Occipital lobe (tissue), 3 donors: ENCODE measurements at places on chromosomes 7 and 10.

DNA sequence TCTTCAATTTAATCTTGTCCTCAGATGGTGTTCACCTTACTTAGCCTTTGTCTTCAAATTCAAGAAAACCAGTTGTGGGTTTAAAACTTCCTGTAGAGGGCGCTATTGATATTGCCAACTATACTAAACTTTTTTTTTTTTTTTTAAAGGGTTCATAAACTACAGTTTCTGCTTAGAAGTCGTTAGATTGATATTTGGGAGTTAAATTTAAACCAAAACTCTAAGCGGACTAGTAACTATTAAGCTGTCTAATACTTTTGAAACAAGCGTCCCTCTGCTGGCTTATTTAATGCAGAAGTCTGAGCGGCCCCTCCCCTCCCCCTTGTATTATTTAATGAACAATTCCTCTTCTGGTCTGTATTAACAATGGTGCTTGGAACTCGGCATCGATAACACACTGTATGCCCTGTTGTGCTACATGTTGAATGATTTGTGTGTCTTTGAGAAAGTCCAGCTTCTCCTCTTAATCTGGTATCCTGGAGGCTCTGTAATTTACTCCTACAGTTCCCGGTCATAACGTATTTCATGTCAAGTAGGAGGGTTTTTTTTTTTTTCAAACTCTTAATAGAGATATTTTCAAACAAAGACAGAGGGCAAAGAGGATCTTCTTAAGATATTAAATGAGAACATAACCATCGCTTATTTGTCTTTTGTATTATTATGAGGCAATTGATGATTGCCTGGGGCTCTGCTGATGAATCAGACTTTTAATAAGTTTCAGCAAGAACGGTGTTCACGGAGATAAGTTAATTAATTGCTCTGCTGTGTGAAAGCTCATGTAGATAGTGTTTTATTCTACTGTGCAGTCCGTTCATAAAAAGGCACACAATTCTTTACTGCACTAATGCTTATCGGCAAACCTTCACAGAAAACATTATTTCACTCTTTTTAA is 22.6 kb upstream of the CREB5 start:
- no peak for DNase-seq

DNA sequence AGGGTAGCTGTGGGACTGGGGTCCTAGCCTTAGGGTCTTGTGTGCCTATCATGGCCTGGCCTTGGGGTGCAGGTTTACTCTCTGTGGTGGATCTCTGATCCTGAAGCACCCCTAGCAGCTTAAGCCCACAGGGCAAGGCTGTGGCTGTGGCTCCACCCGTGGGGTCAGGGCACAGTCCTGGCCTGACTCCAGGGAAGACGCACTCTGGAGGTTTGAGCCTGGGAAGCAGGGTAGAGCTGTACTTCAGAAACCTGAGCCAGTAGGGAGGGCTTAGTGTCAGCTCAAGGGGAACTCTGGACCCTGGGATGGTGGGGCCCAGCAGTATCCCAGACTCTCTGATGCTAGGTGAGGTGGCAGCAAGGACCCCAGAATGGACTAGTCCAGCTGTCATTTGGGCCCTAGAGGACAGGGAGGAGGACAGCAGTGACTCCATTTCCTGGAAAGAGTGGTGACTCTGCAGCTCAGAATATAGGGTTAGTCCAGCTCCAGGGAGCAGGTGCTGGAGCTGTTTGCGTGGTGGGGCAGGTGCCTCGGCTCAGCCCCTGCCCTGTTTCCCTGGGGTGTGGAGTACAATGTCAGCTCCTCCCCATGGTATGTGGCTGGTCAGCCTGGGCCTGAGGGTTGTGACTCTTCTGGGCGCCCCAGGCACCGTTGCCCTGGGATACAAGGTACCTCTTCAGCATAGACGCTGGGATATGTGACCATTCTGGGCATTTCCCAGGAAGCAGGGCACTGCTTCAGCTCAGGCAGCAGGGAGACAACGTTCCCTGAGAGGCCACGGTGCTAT is 15.8 kb downstream of the GTPBP4 start:
- DNase-seq = no peak

DNA sequence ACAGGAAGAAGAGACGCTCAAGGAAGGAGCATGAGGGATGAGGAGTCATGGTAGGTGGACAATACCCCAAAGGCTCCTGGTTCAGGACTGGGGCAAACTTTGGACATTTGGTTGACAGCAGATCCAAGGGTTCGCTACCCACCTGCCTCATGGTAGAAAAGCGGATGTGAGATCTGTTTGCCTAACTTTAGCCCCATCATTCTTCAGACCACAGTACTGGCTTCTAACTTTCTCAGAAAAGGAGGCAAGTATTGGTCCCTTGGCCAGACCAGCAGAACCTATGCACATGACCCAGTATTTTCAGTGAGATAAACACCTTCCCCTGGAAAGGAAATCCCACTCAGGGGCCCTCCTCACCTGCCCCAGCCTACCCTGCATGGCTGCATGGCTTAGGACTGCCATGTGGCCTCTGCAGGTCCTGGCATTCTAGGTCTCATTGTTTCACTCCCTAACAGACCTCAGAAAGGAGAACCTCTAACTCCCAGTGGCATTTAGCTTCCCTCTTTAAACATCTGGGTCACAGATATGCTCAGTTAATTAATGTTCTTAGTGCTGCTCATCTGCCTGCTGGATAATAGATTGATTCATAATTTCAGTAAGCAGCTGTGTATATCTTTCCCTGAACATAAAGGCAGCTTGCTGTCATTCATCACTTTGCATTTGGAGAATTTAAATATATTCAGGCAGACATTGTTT is 574.1 kb downstream of the GALNT17 start:
- no peak for DNase-seq

DNA sequence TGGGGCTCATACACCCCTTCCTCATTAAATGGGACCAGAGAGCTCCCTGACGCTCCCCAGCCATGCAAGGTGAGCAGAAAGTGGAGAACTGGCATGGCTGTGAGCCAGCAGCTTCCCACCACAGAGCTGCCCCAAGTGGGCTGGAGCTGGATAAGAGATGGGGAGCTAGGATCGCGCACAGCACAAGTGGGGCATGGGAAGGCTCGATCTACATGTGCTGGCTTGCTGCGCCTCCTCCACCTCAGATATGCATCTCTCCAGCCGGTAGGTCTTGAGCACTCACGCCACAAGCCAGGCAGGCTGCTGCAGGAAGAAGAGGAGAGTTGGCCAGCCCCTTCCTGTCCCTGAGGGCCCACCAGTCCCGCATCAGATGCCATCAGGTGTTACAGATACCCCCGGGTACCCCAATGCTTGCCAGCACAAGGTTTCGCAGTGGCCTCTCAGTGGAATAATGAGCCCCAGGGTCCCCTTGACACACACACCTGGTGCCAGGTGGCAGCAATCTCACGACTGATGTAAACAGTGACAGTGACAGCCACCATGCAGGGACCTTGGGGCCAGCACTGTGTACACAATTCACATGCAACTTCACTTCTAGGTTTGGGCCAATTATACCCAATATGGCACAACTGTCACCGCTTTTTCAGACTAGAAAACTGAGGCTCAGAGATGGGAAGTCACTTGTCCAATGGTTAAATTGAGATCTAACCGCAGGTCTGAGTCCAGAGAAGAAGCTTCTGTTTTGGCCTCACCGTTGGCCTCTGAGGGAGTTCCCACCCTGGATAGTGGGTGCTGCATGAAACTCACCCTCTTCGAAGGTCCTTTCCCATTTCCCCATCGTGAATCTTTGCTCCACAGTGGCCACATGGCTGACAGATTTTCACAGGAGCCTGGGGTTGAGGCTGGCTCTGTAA is 79.3 kb downstream of the OAT start:
- no peak for DNase-seq

DNA sequence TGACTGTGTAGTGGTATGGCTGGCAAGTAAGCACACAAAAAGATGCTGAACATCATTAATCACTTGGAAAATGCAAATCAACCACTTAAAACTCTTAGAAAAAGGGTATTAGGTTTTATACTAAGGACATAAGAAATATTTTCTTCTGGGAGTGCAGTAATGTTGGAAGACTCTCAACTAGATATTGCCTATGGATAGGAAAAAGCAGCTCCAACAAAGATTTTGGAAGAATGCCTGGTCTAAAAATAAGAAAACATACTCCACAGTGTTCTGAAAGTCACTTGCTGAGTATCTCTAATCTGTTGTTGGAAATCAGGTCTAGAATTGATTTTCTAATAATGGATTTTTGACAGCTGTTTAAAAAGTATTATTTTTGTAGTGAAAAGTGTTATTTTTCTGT is 50.8 kb upstream of the PHYHIPL start:
- no peak for DNase-seq

GRCh38 chr10:114911052-114911711 is 26.8 kb upstream of the TRUB1 start:
- no peak for DNase-seq

- DNase-seq = no peak
Observed at GRCh38 chr10:122505011-122505410, 43.7 kb downstream of the HTRA1 start.

DNA sequence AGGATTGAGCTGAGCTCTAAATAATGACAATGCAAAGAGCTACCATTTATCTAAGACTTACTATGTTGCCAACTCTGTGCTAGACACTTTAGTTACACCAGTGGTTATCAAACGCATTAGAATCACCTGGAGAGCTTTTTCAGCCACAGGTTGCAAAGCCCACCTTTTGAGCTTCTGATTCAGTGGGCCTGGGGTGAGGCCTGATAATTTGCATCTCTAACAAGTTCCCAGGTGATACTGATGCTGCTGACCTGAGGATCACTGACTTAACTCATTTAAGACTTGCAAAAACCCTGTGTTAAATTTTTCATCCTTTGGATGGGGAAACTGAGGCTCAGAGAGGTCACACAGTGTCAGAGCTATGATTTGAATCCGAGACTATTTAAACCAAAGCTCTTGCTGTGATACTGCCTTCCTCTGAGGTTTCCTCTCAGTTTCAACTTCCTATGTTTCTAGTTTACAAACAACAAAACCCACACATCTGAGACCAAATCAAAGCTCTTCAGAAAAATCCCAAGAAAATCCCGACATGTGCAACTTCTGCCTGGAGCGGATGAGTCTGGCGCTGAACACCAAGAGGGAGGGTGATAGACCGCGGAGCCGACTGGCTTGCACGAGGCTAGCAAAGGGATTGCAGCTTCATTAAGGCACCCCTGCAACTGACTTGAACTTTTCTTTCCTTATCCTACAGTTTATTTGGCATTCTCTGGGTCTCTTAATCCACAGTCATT is 124.9 kb downstream of the CYP26A1 start:
- no peak for DNase-seq

- no peak for DNase-seq
Observed at GRCh38 chr7:20797462-20798080, 10.9 kb upstream of the SP8 start.

GRCh38 chr7:112211348-112211907 is 4.9 kb downstream of the ZNF277 start:
- DNase-seq = no peak

GRCh38 chr10:67224553-67224952 is 298.7 kb downstream of the LRRTM3 start:
- no peak for DNase-seq

DNA sequence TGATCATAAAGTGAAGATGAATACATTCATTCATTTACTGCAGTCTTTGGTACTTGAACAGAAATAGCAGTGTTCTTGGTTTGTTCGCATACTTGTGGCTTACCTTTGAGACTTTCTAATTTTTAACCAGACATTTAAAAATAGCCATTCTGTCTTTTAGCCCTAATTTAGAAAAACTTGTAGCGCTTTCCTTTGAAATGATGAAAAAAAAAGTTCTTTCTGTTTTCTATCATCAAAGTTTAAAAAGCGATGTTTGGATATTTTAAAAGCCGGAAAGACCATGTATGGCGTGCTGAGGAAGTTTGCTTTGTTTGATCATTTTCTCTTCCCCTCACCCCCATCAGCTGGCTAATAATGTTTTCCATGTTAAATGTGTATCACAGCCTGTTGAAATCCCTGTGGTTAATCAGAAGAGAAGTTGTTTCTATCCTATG is 116.3 kb downstream of the CUX1 start:
- DNase-seq = no peak
